Bronchial epithelial cell (primary cell): ENCODE measurements at places on chromosomes 6 and 20.

- DNase-seq, result no peak
Measured at GRCh38 chr20:17614812-17615644, 45.2 kb downstream of the DSTN start.

- DNase-seq, result no peak
Measured at GRCh38 chr6:63441266-63441956, 121.6 kb upstream of the LGSN start.

DNA sequence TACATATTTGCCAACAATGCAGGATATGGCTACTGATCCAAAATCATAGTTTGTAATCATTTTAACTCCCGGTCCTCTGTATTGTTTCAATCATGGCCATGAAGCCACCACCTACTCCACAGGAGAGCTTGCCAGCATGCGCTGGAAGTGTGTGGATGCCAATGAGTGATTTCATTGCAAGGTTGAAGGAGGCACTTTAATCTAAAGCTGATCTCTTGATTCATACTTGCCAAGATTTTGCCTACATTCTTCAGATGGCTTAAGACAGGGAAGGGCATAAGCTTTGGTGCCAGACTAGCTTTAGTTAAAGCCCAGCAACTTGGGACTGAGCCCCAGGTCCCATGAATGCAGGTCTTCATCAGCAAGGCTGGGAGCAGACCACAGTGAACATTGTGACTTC, 58.8 kb downstream of the TPD52L1 start:
- DNase-seq, result no peak

DNA sequence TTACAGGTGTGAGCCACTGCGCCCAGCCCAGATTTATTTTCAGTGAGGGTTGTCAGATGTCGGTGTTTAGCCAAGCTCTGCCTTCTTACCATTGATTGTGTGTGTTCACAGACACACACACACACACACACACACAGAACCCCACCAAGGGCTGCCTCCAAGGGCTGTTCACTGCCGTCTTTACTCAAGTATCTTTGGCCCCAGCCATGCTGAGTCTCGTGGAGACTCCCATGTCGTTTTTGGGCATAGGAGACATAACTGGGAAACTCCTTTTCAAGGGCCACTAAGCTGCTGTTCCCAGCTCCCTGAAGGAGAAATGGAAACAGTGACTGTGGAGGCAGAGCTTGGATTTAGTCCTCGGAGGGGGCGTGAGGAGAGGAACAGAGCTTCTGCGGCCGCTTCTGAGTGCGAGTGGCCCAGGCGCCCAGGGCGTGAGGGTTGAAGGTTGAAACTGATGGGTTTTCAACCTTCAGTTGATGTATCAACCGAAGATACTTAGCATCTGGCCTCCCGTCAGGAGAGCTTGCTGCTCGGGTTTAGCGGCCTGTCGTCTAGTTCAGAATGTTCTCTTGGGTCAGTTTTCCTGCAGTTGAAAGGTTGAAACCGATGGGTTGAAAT, 243.6 kb downstream of the TTLL2 start:
- no peak for DNase-seq

DNA sequence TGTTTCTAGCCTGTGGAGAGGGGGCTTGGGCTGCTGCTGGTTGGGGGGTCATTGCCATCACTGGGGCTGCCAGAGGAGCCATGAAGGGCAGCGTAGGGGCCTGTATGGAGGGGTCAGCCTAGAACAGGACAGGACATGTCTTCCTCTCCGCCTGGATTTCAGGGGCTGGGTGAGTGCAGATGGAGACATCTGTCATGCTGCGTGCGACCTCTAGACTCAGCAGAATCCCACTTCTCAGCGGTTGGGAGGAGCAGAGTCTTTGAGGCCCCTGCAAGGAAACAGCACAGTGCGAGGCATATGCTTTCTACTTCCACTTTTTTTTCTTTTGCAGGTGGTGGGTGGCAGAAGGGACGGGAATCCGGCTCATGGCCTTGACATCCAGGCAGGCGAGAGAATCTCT, 67.9 kb downstream of the EZR start:
- no peak for DNase-seq

GRCh38 chr6:56381801-56382251, 134.4 kb upstream of the COL21A1 start:
- peak; percentile 71 for DNase-seq
